ENCODE measurements at places on chromosomes 16 and 17.
A peak's percentile ranks its signal among the peaks of the same experiment; 100 is the strongest.

- no peak for DNase-seq
Observed at GRCh38 chr17:40530531-40530994, 29.1 kb upstream of the TNS4 start.

GRCh38 chr17:11737313-11737679 is 139.0 kb downstream of the DNAH9 start:
- no peak for DNase-seq

GRCh38 chr17:80793421-80793820 is 198.2 kb upstream of the CHMP6 start:
- no peak for DNase-seq

- DNase-seq, result no peak
Observed at GRCh38 chr16:19344224-19344801, 58.8 kb downstream of the CLEC19A start.

- DNase-seq, result no peak
Observed at GRCh38 chr17:41738801-41739112, 4.3 kb upstream of the HAP1 start.

- DNase-seq, result no peak
Observed at GRCh38 chr17:44593156-44593555, 35.9 kb downstream of the FZD2 start.

- no peak for DNase-seq
Observed at GRCh38 chr17:76757256-76757655, 19.3 kb downstream of the MFSD11 start.

GRCh38 chr17:62859146-62859545 is 51.0 kb upstream of the MARCHF10 start:
- DNase-seq, result no peak

DNA sequence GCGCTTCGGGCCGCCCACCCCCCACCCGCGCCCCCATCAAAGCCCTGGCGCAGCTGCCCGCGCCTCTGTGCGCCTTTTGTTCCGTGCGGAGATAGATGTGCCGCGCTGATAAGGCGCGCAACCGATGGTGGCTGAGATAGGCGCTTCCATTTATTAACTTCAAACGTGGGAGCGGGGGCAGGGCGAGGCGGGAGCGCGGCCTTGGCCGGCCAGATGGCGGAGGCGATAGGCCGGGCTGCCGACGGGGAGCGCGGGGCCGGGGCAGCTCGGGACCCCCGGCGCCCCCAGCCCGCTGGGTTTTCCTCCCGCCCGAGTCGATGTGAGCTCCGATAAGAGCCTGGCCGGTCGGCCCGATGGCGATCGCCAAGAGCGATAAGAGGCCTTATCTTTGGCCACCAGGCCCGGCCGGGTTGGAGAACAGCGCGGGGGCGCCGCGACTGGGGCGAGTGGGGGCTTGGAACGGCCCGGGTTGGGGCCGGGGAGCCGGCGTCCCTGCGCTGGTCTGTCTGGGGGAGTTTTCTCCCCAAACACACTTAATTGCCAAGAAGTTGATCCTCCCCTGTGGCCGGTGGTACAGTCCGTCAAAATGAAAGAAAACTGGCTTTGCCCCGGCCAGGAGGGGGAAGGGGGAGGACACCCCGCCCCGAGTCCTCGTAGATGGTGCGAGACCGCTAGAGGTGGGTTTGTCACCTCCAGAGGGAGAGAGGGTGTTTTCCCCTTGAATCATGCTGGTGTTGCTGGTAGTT is 2.7 kb downstream of the ZFPM1 start:
- peak; percentile 90 for DNase-seq

GRCh38 chr16:27951489-27952120 is 111.9 kb downstream of the GSG1L start:
- DNase-seq, result no peak

DNA sequence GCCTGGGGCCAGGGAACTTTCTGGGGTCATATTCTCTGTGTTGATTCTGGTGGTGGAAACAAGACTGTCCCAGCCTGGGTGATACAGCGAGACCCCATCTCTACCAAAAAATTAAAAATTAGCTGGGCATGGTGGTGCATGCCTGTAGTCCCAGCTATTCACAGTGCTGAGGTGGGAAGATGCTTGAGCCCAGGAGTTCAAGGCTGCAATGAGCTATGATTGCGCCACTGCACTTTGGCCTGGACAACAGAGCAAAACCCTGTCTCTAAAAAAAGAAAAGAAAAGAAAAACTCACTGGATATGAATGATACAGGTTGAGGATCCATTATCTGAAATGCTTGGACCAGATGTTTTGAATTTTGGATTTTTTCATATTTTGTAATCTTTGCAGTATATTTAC is 13.6 kb downstream of the SCGB1C2 start:
- DNase-seq, result no peak

- DNase-seq, result no peak
Observed at GRCh38 chr17:11495613-11496012, 102.7 kb upstream of the DNAH9 start.

GRCh38 chr17:45789874-45790273 is 5.8 kb downstream of the CRHR1 start:
- no peak for DNase-seq

DNA sequence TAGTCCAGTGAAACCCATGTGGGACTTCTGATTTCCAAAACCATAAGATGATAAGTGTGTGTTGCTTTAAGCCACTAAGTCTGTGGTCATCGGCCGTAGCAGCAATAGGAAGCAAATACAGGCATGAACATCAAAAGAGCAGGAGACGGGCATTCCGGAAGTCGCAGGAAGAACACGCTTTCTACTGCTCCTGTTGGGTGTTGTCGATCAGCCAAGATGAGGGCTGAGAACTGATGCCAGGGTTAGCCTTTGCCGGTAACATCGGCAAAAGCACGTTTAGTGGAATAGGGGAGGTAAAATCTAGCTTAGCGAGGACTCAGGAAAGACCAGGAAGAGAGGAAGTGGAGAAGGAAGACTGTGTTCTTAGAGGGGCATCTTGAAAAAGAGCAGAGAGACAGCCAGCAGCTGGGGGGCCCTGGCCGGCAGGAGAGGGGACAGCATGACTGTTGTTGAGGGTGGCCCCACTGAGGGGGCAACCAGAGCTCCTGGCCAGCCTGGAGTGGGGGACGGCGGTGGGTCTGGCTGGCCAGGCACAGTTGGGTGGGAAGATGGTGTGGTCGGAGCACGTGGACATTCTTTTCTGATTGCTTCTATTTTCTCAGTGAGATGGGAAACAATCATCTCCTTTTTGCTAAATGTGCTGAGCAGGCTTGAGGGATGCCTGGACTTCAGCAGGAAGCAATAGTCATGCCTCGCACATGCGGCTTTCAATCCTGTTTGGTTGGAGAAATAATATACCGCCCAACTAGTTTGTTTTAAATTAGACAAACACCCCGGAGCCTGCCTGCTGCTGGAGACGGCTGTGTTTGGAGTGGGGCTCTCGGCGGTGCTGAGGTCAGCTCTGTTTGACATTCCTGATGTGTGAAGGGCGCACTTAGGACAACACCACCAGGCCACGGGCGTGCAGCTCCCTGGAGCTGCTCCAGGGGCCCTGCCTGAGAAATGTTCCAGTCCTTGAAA is 109.9 kb downstream of the METRNL start:
- DNase-seq, result no peak

DNA sequence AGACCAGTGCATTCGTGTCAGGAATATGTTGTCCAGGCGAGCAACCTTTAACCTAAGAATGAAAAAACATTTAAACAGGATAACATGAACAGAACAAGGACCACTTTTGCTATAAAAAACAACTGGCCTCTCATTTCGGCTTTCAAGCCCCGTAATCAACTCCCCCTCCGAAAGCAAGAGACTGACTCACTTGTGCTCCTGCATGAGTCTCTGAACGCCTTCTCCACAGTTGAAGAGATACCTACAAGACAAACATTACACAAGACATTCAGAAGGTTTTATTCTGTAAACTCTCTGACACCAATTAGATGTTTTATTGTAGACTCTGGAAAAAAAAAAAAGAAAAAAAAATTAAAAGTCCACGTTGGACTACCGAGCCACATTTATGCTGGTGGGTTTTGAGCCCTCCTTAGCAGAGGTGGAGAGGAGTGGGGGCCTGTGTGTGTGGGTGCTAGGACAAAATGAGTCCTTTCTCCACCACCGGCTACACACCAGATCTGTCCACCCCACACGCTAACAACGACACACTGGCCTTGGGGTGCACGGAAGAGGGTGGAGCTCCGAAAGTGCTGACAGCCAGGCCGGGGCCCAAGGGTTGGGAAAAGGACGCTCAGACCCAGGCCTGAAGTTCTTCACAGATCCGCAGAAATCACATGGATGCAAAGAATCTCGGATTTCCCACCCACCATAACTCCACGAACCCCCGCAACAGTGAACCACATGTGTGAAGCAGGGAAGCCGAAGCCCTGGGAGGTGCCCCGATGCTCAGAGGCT is 759 bp downstream of the ELAC2 start:
- no peak for DNase-seq

DNA sequence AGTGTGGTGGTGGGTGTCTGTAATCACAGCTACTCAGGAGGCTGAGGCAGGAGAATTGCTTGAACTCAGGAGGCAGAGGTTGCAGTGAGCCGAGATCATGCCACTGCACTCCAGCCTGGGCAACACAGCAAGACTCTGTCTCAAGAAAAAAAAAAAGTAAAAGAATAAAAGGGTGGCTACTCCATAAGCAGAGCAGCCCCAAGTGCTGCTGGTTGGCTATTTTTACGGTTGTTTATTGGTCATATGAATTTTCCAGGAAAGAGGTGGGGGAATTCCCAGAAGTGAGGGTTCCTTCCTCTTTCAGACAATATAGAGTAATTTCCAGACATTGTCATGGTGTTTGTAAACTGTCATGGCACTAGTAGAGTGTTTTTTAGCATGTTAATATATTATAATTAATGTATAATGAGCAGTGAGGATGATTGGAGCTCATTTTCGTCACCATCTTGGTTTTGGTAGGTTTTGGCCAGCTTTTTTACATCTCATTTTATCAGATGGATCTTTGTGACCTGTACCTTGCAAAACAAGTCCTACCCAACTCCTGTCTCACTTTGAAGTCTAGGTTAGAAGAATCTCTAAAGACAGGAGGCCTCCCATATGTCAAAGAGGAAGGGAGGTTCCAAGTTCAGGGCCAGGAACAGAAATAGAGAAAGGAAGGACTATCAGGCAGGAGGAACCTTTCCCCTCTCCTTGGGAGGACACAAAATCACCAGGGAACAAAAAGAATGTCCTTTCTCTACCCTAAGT is 39.1 kb downstream of the HOXB1 start:
- DNase-seq, result peak; percentile 57

- DNase-seq, result no peak
Observed at GRCh38 chr16:65510241-65510640, 388.4 kb upstream of the CDH11 start.

DNA sequence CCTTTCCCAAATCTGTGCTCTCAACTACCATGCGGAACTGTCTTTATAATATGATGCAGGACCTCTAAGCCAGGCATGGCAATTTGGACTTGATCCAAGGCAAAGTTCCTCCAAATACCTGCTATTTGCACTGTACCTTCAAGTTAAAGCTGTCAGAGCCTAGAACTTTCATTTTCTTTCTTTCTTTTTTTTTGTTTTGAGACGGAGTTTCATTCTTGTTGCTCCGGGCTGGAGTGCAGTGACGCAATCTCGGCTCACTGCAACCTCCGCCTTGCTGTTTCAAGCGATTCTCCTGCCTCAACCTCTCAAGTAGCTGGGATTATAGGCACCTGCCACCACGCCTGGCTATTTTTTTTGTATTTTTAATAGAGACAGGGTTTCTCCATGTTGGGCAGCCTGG is 51.7 kb downstream of the ARHGAP27 start:
- no peak for DNase-seq

- no peak for DNase-seq
Observed at GRCh38 chr16:50193594-50193993, 40.5 kb downstream of the TENT4B start.

- no peak for DNase-seq
Observed at GRCh38 chr16:62254847-62255246, 218.6 kb upstream of the CDH8 start.

DNA sequence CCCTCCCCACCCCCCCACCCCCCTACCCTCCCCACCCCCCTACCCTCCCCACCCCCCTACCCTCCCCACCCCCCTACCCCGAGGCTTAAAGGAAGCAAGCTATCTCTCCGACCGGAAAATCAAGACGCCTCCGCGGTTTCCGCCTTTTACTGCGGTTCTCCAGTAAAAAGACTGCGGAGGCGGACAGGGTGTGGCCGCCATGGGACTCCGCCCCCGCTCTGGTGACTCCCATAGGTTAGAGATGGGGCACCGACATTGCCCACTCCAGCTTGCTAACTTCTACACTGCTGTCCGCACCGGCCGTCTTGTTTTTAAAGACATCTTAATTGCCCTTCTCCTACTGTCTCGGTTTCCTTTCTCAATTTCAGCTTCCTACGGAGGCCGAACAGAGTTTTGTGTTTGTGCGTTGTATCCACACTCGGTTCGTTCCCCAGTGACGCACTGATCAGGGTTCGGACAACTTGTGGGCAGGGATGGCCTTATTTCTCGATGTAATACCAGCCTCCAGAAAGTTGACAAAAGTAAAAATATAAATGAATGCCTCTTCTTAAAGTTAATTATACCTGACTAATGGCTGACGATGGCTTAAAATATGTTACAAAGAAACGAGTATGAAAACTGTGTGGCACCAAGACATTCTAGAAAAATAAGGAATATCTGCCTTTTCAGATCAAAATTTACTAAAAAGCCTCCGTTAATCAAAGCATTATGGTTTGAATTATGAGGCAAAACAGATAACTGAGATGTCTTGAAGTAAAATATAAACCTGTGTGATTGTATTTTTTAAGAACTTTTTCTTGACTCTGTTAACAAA is 1.1 kb upstream of the ZNF200 start:
- peak; percentile 56 for DNase-seq

DNA sequence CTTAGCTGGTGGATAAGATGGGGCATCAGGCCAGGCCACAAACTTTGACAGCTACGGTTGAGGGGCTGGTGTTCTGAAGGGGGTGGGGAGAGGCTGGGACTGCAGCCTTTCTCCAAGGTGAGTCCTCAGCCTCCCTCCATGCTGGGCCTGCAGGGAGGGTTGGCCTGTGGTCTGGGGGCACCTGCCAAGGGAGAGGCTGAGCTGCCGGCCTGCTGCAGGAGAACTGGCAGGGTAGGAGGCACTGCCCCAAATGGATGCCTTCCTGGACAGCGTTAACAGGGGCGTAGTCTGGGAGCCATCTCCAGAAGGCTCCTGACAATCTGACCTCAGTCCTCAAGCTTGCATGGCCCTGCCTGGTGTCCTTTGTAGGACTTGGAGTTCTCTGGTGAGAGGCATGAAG is 5.1 kb downstream of the ELMO3 start:
- DNase-seq, result no peak

Measured in CD4-positive, alpha-beta T cell treated with Interferon alpha-2 for 1 hour (primary cell).